Activated T-cell treated with anti-CD3 and anti-CD28 coated beads for 1 hour (primary cell): ENCODE measurements at places on chromosomes 4 and X.
A peak's percentile ranks its signal among the peaks of the same experiment; 100 is the strongest.

- DNase-seq, result no peak
Measured at GRCh38 chr4:160872491-160872890, 1291.3 kb downstream of the FSTL5 start.

- no peak for DNase-seq
Measured at GRCh38 chr4:56200275-56200674, 187.0 kb downstream of the AASDH start.

DNA sequence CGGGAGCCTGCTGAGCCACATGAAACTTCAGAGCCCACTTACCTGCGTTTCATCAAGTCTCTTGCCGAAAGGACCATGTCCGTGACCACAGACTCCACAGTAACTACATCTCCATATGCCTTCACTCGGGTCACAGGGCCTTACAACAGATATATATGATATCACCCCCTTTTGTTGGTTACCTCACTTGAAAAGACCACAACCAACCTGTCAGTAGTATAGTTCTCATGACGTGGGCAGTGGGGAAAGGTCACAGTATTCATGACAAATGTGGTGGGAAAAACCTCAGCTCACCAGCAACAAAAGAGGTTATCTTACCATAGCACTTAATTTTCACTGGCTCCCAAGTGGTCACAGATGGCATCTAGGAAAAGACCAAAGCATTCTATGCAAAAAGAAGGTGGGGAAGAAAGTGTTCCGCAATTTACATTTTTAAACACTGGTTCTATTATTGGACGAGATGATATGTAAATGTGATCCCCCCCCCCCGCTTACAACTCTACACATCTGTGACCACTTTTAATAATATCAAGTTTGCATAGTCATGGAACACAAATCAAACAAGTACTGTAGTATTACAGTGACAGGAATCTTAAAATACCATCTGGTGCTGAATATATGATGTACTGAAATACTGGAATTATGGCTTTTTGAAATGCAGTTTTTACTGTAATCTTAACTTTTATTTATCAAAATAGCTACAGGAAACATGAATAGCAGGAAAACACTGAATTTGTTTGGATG is 129.9 kb downstream of the TET2 start:
- no peak for DNase-seq

DNA sequence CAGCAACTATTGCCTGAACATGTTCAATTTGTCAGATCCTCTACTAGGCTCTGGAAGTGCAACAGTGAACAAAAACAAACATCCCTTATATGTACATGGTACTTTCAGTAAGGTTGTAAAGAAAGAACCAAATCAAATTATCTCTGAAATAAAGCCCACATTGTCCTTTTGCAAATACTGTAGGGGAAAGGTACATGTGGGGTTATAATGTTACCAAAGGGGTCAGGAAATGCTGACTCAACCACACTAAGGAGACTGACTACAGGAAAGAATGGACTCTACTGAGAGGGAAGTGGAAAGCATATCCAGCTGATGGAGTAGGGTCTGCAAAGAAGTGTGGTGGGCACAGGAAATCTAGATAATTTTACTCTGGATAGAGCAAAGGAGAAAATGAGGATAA is 61.5 kb downstream of the PCDH18 start:
- no peak for DNase-seq

GRCh38 chrX:91137883-91138282 is 296.8 kb upstream of the PABPC5 start:
- no peak for DNase-seq

GRCh38 chr4:3308691-3309090 is 15.9 kb downstream of the RGS12 start:
- no peak for DNase-seq

DNA sequence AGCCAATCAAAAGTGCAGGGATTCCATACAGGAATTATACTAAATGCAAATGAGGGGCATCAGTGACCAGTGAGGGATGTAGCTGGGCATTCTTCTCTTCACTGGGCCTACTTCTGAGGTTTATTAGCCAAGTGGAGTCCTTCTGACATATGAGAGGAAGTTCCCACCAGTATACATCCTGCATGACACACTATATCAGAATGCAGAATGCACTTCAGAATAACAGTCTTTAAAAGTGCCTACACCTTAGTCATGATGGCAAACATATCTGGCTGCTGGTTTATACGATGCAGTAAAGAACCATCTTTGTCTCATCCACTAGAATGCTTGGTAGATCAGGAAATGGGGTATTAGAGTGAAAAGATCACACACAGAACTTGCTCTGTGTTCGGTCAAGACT is 180.3 kb upstream of the PPARGC1A start:
- DNase-seq, result no peak

GRCh38 chrX:69424910-69425309 is 79.2 kb upstream of the NALF2 start:
- DNase-seq, result no peak

DNA sequence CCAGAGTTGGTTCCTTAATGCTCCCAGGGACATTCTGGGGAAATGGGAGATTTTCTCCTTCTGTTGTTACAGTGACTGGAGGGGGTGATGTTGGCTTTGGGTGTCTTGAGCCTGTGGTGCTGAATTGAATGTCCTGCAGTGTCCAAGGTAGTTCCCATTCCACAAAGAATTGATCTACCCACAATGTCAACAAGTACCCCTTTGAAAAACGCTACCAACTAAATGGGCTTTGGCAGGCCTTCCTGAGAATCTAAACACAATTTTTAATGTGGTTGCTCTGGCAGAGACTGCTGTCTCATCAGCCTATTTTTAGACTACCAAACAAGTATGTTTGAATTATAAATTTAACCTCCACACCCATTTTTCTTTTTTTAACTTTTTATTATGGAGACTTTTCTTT is 69.4 kb downstream of the CCKAR start:
- no peak for DNase-seq

DNA sequence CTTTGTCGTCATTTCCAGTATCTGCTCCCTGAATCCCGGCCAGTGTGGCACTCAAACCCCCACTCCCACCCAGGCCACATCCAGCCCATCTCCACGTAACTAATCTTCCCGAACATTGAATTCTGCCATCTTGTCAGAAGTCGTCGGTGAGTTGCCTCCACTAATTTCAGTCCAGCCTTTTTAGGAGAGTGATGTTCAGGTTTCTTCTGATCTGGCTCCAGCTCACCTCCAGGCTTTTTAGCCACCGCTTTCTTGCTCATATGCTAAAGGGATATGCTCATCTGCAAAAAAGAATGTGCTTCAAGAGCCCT is 1.3 kb downstream of the TMEM165 start:
- DNase-seq, result no peak

DNA sequence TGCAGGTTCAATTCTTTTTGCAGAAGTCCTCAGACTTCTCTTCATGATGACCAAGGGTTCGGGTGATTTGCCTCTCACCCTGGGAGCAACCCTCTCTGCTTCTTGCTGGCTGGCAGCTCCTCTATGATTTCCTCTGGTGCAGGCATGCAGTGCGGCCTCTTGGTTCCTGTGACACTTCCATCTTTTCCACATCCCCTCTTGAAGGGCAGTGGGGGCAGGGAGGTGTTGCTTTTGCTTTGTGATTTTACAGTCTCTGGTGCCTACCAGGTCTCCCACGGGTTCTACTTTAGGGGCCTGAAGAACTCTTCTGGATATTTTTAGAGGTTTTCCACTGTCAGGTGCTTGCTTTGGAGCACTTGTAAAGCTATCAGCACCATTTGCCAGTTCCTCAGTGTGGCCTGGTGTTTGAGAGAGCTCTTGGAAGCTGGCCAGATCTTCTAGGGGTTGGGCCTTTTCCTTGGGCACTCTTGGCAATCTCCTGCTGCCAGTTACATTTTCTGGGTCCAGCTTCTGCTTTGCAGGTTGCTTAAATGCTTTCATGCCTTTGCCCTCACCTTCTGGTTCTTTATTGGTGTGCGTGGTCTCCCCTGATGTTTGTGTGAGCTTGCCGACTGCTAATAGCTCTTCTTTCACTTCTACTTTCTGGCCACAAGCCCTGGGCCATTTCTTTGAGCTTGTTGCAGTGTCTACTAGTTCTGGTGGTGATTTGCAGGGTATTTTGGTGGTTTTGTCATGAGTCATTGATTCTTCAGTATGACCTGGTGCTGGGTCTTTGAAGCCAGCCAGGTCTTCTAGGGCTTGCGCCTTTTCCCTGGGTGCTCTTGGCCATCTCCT is 11.5 kb upstream of the CHST7 start:
- no peak for DNase-seq

DNA sequence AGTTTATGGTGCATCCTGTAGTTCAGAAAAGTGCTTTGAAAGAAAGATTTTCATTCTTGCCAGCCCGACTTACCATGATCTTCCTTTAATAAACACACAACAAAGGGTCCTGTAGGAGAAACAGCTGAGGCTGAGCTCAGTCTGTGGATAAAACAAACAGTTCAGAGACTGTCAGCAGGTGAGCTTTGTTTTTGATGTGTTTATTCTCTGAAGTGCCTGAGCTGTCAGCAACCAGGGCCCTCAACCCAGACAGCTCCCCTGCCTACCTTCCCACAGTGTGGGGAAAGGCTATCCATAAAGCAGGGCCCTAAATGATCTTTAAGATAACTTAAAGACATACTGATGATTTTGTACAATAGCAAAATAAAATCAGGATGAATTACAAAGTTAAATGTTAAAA is 459.2 kb upstream of the GALNT7 start:
- no peak for DNase-seq

DNA sequence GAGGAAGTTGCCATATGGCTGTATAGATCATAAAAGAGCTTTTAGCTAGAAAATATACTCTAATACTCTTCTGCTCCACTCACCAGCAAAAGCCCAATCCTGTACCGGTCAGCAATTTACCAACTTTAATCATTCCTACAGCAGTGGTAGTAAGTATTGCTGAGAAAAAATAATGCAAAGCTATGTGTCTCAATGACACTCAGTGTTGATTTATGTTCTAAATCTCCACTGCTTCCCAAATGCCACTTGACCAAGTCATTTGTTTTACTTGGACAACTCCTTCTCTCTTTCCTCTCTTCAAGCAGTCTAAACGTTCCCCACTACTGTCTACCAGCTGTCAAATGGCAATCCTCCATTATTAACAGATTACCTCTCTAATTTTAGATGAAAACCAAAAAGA is 201.8 kb upstream of the GK2 start:
- no peak for DNase-seq

DNA sequence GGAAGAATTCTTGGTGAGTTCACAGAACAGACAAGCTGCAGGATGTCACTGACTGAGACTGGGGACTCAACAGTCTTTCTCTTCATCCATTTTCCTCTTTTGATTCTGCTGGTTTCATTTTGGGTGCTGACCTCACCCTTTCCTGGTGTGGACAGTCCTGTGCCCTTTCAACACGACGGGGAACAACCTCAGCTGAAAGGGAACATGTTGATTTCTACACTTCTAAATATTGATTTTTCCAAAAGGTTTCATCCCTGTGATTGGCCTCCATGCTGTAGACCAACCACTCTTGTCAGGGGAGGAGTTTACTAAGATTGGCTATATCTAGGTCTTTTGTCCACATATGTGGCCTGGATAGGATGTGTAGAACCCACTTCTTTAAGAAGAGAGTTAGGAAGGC is 91.8 kb downstream of the SLC4A4 start:
- no peak for DNase-seq

DNA sequence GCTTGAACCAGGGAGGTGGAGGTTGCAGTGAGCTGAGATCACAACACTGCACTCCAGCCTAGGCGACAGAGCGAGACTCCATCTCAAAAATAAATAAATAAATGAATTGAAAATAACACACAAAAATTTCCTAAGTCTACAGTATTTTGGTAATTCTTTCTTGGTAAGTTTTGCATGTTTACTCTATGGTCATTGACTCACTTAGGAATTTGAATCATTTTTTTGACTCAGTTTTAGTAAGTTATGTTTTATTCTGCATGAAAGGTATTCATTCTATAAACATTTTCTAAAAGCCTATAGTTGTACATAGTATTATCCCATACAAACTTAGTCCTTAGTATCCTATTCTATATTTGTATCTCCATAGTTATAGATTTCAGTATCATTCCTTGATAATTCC is 772.9 kb upstream of the SLIT2 start:
- DNase-seq, result no peak

- DNase-seq, result peak; percentile 71
Measured at GRCh38 chrX:153763989-153764755, at the start of gene PLXNB3. PLXNB3 (plus strand) TSS chrX:153764249; CDS start chrX:153765536, 1,287 bp downstream.

DNA sequence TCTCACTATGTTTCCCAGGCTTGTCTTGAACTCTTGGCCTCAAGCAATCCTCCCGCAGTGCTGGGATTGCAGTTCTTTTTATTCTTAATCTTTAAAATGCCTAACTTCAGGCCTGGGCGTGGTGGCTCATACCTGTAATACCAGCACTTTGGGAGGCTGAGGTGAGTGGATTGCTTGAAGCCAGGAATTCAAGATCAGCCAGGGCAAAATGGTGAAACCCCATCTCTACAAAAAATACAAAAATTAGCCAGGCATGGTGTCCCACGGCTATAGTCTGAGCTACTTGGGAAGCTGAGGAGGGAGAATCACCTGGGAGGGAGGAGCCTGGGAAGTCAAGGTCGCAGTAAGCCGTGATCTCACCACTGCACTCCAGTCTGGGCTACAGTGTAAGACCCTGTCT is 45.9 kb downstream of the PLS3 start:
- DNase-seq, result no peak

DNA sequence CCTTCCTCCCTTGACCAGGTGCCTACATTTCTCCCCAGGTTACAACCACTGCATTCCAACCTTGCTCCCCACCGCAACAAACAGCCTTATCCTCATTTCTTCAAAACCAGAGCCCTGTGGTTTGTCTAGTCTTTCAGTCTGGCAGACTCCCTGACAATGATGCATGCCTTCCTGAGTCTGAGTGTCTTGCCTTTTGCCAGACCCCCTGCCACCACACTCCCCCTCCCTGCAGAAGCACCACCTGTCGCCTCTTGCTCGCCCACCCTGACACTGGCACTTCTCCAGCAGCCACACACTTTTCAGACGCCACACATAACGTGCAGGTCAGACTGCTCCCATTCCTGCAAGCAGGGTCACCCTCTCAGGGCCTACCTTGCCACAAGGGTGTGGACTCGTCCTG is 349.2 kb upstream of the NOCT start:
- no peak for DNase-seq
